Stimulated activated CD8-positive, alpha-beta memory T cell treated with anti-CD3 and anti-CD28 coated beads, Interleukin-7, amount 100 ng/mL, for 1 hour (primary cell): ENCODE measurements at places on chromosomes 5 and 9.

DNA sequence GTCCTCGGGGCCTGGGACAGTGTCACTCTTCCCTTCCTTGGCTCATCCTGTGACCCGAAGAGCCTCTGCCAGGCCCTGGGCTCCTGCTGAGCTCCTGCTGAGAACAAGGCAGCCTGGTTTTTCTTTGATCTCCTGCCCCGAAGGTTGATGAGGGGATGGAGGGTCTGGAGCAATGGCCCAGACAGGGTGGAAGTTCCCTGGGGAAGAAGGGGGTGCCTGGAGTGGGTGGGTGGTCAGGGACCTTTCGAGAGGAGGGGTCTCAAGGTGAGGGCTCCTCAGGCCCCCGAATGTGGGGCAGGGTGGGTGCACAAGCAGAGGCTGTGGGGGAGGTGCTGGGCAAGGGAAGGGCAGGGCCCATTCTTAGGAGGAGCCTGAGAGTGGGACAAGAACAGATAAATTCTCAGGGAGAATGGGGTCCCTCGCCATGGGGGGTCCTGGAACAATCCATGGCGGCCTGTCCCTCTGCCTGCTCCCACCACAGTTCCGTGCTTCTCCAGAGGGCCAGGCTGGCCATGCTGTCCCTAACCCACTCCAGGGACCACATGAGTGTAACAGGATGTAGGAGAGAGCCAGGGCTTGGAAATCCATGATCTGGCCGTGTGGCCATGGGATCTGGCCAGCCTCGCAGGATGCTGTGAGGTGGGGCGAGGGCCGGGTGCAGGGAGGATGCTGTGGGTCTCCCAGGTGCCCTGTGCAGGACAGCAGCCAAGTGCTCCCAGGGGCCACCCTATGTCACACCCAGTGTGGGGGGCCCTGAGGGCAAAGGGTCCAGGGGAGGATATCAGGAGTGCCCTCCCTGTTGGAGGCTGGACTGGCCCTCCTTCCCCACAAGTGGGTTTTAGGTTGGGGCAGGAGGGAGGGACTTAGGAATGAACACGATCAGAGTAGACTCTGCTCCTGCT is 128.5 kb upstream of the LPCAT1 start:
- DNase-seq = no peak

DNA sequence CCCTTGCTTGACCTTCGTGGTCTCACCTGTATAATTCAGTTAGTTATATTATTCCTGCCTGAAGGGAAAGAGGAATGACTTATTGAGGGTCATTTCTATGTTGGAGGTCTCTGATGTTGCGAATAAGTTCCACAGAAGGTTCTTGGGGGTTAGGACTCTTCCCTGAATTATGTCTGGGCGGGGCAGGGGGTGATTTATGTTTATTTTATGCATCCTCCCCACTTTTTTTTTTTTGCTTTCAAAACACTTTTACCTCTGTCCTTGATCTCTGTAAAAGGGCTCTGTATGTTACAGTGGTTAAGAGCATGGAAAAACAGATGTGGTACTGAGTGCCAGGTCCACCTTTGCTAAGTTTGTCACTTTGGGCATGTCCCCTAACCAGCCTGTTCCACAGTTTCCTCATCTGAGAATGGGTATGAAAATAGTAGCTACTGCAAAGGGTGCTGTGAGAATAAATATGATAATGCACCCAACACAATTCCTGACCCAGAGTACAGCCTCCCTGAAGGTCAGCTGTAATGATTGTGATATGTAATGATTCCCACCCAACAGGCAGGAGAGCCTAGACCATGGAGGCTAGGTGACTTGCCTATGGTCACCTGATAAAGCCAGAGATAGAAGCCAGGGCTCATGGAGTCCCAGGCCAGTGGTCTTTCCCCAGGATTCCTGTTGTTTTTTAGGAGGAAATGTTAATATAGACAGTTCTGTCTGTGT is 54.8 kb downstream of the SLC22A5 start:
- no peak for DNase-seq

GRCh38 chr5:150391986-150392385 is 20.7 kb downstream of the CD74 start:
- no peak for DNase-seq

DNA sequence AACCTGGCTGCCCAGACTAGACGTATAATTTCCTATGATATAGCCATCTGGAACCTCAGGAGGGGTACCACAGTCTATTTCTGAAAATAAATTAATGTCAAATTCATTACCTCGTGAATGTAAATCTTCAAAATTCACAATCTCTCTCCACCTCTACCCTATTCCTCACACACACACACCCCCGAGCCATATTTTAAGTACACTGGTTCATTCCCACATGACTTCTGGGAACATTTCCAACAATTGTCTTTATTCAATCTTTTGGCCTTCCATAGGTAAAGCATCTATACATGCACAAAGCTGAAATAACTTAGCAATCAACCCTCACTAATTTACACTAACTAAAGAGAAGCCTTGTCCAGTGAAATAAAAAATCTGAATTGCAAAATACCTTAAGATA is 32.7 kb downstream of the SUSD1 start:
- no peak for DNase-seq

GRCh38 chr5:62328772-62329491 is 22.9 kb downstream of the KIF2A start:
- no peak for DNase-seq

- no peak for DNase-seq
These were observed 32.6 kb downstream of the SSBP2 start for GRCh38 chr5:81718300-81718699.

- DNase-seq = no peak
These were observed 626.7 kb upstream of the ADAMTS16 start for GRCh38 chr5:4513381-4513780.

DNA sequence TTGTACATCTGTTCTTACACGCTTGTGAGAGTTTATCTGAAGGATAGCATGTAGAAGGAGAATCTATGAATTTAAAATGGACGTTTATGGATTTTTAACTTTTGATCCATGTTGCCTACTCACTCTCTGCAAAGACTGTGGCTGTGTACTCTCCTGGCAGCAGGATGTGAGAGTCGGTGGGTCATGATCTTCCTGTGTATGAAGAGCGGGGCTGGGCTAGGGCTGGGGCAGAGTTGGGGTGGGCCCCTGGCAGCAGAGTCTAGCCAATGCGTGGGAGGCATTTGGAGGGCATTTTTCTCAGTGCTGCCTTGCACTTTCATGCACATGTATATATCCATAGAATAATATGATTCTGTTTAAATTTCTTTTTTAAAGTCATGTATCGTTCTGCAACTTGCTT is 24.0 kb upstream of the DAB2IP start:
- no peak for DNase-seq

- no peak for DNase-seq
These were observed 44.8 kb downstream of the EHMT1 start for GRCh38 chr9:137663584-137663983.

- DNase-seq = no peak
These were observed 66.2 kb downstream of the HSPA4 start for GRCh38 chr5:133117912-133118445.

GRCh38 chr5:149966946-149967345 is 6.4 kb downstream of the SLC26A2 start:
- no peak for DNase-seq

GRCh38 chr5:1520791-1521453 is 2.8 kb downstream of the LPCAT1 start:
- no peak for DNase-seq

- no peak for DNase-seq
These were observed 54.7 kb downstream of the TNC start for GRCh38 chr9:115063058-115063845.

DNA sequence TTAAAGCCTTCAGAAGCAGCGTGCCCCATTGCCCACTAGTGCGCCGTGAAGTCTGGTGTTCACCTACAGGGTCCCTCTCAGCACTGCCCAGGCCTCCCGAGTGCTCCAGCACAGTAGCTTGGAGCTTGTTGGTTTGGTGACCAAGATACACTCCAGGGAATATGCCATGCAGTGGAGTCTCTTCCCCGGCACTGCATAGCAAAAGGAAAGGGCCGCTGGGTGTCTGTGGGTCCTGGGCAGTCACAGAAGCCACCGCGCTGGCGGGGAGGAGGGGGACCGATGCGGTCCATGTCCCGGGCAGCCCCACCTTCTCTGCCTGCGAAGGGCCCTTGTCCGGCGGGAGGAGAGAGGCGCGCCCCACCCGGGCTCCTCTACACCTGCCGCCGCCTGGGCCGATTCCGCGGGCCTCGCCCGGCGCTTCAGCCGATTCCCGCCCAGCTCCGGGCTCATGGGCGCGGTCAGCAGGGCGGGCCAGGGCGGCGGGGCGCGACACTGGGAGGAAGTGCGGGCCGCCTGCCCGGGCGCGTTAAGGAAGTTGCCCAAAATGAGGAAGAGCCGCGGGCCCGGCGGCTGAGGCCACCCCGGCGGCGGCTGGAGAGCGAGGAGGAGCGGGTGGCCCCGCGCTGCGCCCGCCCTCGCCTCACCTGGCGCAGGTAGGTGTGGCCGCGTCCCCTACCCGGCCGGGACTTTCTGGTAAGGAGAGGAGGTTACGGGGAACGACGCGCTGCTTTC is at the start of gene SYK:
Gene SYK (plus strand): TSS at position 579 of the 732 bp plus-strand sequence. CDS start 42,080 bp downstream, outside the sequence.
- DNase-seq = no peak

DNA sequence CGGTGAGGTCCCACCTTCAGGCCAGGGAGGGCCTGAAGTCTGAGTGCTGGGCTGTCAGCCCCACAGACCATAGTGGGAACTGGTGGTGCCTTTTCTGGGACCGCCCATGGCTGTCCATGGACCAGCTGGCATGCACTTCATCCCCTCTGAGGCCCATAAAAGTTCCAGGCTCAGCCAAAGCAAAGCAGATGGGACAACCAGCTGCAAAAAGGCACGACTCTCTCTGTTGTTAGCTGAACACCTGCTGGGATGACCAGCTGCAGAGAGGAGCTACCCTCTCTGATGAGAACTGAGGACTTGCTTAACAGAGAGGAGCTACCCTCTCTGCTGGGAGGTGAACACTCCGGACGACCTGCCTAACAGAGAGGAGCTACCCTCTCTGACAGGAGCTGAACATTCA is 844.3 kb upstream of the DMAC1 start:
- no peak for DNase-seq

GRCh38 chr5:171863935-171864334 is 78.3 kb downstream of the SMIM23 start:
- no peak for DNase-seq

DNA sequence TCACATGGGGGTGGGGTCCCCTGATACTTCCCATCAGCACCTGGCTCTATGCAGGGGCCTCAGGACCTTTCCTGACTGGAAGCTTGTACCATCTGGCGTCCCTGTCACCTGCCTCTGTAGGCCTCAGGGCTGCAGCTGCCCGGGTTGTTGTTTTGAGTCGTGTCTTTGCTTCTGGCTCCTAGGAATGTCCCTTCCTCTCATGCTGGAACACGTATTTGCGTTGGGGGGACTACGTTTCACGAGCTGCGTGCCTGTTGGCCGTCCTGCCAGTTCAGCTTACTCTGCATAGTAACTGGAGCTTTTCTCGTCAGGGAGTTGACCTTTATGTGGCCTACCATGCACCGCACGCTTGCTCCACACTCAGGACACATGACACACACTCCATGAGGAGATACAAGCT is 54.9 kb upstream of the IRX4 start:
- DNase-seq = no peak

DNA sequence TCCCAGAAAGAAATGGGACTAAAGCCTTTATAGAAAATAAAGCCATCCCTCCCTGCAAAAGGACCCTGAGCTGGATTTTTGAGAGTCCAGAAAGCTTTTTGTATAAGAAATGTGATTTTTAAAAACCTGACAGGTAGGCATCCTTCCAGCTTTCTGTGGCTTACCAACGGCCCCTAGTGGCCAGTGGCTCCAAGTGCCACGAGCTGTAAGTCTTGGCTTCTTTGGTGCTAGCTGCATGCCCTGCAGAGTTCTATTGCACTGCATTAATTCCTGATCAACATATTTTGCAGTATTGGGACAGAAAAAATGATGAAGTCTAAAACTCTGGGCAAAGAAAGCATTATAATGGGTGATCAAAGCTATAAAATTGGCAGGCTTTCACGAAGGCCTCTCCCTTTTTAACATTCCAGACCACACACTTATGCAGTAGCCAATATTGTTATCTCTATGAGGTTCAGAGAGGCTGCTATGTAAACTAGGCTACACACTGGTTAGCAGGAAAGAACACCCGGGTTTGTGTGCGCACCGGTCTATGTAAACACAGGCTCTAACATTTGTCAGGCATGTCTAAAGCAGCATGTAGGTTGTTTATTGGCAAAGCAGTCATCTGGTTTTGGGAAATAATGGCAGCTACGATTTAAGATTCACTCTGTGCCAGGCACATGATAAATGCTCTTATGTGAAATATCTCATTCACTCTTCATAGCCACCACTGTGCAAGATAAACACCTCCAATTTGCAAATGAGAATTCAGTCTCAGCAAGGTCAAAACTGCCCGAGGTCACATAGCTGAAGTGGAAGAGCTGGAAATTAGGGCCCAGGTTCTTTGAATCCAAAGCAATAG is 55.2 kb downstream of the NMUR2 start:
- DNase-seq = peak; percentile 0

GRCh38 chr9:127921557-127922120 is 4.8 kb upstream of the ST6GALNAC4 start:
- peak; percentile 61 for DNase-seq

GRCh38 chr5:89401659-89402058 is 518.7 kb upstream of the MEF2C start:
- no peak for DNase-seq

DNA sequence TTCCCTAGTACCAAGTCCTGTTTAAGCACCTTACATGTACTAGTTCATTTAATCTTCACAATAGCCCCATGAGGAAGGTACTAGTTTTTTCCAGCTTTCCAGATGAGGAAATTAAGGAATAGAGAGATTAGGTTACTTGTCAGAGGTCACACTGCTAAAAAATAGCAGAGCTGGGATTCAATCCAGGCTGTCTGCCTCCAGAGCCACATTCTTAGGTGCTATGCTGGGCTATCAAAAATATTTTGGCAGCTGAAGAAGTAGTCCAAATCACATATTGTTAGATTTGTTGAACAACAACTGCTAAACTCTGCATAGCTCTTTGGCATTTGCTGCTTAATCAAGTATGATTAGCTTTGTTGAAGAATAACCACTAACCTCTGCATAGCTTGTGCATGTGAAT is 591.5 kb upstream of the KLF4 start:
- DNase-seq = no peak

- no peak for DNase-seq
These were observed 640.9 kb downstream of the SEMA5A start for GRCh38 chr5:8905021-8905420.

- no peak for DNase-seq
These were observed 406.0 kb upstream of the DMAC1 start for GRCh38 chr9:8205576-8205975.

DNA sequence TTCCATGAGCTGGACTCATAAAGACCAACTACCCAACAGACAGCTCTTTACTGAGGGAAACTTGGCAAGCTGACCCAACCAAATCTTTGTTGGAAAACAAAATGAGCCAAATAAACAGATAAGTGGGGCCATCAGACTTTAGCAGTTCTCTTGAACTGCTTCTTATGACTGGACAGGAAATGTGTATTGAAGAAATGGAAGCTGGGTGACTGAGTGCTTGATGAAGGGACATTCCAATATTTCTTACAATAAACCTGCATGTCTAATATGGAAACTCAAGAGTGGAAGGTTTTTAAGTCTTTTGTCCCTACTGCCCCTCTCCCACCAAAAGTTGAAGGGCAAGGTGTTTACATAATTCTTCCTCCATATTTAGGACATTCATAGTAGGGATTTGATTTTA is 218.8 kb upstream of the NR4A3 start:
- DNase-seq = no peak

GRCh38 chr5:75335486-75335885 is 1.5 kb upstream of the HMGCR start:
- DNase-seq = no peak

- DNase-seq = no peak
These were observed 119.8 kb downstream of the SSBP2 start for GRCh38 chr5:81631124-81631523.

GRCh38 chr5:6742081-6742758 is 29.0 kb downstream of the TENT4A start:
- DNase-seq = no peak
